Hindlimb muscle (tissue), 1 donor: ENCODE measurements at places on chromosomes 4 and X. TPM values are rescaled to one million over a fixed set of nuclear protein-coding genes. Genes with fewer than 3 reads are reported as not detected.

- DNase-seq, result no peak
These were observed 249.2 kb upstream of the GPRIN3 start for GRCh38 chr4:89556601-89557305.

- no peak for DNase-seq
These were observed 309.7 kb upstream of the TENM3 start for GRCh38 chr4:181933471-181933870.

MAGEB1 gene
- polyA plus RNA-seq, result not detected

DNA sequence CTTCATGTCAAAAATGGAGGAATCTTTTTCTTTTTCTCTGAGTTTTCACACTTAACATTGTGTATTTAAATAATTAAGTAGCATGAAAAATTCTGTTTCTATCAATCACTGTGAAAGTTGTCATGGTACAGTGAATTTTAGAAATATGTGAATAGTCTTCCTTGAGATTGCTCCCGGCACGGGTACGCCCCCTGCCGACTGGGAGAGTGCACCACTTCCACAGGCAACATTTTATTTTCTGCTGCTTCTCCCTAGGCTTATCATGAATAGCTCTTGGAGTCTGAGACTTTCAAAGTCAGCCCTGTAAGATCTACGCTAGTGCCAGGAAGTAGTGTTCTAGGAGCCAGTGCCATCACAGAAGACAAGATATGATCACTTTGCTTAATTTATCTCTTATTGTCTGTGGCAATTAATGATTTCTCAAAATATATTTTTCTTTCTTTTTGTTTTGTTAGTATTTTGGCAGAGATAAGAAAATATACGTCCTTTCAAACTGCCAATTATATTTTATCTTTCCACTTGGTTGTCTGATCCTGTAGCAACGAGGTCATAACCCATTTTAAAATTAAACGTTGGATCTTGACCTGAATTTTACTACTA lies 763.8 kb upstream of the AADAT start:
- DNase-seq, result peak; percentile 11

- no peak for DNase-seq
These were observed 66.4 kb downstream of the PRKG2 start for GRCh38 chr4:81148576-81148975.

- no peak for DNase-seq
These were observed 156.9 kb downstream of the SLIT2 start for GRCh38 chr4:20408611-20409010.

DNA sequence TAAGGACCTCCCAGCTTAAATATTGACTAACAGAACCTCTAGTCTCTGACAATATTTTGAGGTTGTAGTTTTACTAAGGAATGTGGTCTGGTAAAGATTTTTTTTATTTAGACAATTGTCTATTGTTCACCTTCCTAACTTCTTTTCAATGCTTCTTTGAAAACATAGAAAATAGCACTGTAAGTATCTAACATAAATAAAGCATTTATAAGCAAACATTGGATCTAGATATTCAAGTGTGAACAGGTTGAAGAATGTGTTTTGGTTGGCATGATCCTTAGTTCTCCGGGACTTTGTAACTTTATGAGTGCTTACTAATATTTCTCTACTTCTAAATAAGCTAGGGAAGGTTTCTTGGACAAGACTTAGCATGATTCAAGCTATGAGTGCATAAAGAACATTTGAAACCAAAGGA lies 285.4 kb upstream of the ARSJ start:
- no peak for DNase-seq

DNA sequence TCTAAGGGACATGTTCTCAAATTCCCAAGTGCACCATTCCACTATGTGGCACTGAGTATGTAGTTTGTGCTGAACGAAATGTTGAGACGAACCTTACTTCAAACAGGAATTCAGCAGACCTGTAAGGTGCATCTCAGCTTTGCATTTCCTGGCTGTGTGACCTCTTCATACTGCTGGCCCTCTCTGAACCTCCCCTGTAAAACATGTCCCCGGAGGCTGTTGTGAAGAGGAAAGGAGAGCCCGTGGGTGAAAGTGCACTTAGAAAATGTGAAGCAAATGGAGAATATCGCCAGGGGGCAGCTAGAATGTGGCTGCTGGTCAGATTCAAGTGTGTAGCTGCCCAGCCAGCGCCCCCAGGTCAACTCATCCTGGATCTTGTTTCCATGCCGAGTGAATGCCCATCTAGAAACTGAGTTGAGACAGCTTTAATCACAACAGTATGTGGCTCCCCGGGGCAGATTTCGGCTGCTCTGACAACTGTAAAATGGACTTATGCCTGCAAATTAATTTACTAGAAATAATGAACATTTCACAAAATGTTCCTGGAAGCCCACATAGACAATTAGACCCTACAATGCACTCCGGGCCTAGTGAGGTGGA lies 263.3 kb downstream of the EVC2 start:
- DNase-seq, result no peak

FRAS1 gene
- 4.6 TPM for polyA plus RNA-seq

DNA sequence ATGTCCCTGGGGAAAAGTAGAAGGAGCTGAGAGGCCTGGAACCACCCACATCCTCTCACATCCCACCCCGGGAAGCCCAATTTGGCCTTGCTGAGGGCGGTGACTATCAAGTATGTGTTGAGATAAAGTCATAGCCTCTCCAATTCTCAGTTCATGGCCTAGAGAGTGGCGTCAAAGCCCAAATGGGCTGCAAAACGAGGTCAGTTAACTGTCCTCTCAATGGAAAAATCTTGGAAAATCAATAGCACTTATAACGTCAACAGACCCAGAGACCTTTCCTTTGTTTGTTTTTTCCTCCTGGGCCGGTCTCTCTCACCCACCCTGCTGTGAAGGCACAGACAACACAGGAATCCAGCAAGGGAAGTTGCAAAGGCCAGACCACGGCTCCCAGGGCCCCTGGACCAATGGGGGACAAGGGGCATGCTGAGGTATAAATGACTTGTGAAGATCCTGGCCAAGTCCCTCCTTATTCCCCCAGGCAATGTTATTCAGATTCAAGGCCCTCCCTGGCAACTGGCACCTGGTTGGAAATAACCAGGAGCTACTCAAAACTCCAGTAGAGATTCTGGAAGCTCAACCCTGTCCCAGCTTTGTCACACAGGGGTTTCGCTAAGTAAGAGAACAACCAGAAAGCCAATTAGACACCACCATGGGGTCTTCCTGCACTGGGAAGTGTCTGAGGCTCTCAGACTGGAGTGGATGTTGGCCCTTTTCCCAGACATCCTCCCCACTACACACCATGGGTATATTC lies 38.6 kb downstream of the TSC22D3 start:
- DNase-seq, result no peak

PF4V1 gene
- polyA plus RNA-seq, result not detected

STOX2 gene
- 5.3 TPM for polyA plus RNA-seq

GLRA3 gene
- not detected for polyA plus RNA-seq

GRCh38 chr4:1612278-1613098 lies 71.6 kb downstream of the FAM53A start:
- DNase-seq, result no peak

GRCh38 chrX:45824471-45824870 lies 623.8 kb upstream of the DIPK2B start:
- DNase-seq, result no peak

- DNase-seq, result no peak
These were observed 42.1 kb downstream of the RHOH start for GRCh38 chr4:40238700-40239548.

DNA sequence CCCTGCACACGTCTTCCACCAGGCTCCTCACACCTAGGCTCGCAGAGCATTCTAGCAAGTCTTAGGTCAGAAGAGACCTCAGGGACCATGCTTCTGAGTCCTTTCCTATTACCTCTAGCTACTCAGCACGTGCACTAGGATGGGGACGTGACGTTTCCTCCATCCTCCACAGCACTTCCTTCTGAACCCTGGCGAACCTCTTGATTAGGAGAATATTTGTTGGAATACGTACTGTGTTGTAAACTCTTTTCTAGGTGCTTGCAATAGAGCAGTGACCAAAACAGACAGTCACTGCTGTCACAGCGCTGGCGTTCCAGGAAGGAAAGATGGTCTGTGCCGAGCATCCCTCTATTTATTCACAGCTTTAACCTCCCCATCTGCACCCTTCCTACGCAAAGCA lies 12.9 kb upstream of the TENM3 start:
- DNase-seq, result no peak

- no peak for DNase-seq
These were observed 259.8 kb downstream of the NR3C2 start for GRCh38 chr4:148182230-148182911.

DNA sequence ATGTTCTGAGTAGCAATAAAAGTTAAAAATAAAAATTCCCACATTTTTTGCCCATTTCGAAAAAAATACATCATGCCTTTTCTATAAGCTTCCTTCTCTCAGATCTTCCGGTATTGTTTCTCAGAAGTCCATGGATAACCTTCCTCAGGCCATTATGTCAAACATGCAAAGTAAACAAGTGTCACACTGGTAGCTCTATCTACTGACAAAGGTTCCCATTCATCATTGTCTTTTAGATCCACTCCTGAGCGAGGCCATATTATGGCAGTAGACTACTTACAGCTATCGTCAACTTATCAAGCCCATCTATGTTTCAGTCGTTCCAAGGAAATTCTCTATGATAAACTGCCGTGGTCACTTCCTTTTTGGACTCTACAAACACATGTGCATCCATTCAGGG lies 1068.2 kb downstream of the GLUD2 start:
- no peak for DNase-seq

FGFBP2 gene
- polyA plus RNA-seq, result not detected

SPP1 gene
- polyA plus RNA-seq, result 196 TPM

- DNase-seq, result no peak
These were observed 151.9 kb downstream of the CRLF2 start for GRCh38 chrX:1060562-1060960.

GRCh38 chr4:83785891-83786290 lies 250.0 kb downstream of the GPAT3 start:
- DNase-seq, result peak; percentile 11

GRCh38 chr4:182510836-182511235 lies 267.6 kb downstream of the TENM3 start:
- no peak for DNase-seq

ARHGAP36 gene
- polyA plus RNA-seq, result 522 TPM

DNA sequence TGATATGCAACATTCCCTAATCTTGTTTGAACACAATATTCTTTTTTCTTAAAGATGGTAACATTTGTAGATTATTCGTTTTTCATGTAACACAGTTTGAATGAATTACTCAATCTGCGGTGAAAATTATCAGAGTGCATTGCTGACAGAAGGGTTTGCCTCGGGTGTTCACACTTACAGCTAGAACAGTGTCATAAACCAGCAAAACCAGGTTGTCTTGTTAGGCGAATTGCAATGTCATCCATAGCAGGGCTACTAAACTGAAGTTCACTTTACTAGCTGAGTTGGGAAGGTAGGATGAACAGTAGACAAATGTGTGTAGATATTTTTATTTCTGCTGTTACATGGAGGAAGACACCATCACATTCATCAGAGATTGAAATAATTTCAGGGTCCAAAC lies 98.9 kb downstream of the SLC39A8 start:
- no peak for DNase-seq

GRCh38 chrX:108601276-108601675 lies 135.1 kb downstream of the IRS4 start:
- DNase-seq, result no peak

TMPRSS11A gene
- polyA plus RNA-seq, result 0.12 TPM

- DNase-seq, result no peak
These were observed 157.5 kb upstream of the ITM2A start for GRCh38 chrX:79524642-79525041.

FRG1 gene
- 34.3 TPM for polyA plus RNA-seq

GRCh38 chr4:133969202-133969848 lies 232.3 kb downstream of the PABPC4L start:
- peak; percentile 0 for DNase-seq

- DNase-seq, result no peak
These were observed 229.6 kb upstream of the DIAPH2 start for GRCh38 chrX:96455078-96455477.

DNA sequence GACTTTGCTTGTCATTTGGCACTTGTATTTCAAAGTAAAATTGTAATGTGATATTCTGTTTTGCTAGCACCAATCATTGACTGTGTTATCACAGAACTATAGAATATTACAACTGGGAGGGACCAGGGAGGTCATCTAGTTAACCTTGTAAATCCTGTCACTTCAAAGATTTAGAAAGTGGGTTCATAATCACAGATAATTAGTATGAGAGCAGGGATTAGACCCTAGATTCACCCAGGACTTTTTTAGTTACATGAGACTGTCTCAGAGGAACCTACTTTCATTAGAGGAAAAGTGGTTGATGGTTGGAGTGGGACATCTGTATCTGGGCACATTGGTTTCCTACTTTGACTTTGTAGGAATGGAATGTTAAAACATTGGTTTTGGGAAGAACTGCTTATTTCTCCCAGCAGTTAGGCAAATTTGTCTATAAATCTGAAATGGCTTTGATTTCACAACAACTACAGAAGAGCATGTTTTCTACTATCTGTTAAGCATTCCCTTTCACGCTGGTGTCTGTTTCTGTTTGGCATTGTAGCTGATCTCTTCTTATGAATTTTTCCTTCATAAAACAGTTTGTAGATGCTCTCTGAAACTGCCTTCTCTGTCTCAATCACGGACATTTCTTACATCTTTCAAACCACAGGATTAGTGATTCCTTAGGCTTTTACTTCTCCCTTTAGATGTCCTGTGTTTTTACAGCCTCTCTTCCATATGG lies 144.1 kb downstream of the DIPK2B start:
- DNase-seq, result no peak

DNA sequence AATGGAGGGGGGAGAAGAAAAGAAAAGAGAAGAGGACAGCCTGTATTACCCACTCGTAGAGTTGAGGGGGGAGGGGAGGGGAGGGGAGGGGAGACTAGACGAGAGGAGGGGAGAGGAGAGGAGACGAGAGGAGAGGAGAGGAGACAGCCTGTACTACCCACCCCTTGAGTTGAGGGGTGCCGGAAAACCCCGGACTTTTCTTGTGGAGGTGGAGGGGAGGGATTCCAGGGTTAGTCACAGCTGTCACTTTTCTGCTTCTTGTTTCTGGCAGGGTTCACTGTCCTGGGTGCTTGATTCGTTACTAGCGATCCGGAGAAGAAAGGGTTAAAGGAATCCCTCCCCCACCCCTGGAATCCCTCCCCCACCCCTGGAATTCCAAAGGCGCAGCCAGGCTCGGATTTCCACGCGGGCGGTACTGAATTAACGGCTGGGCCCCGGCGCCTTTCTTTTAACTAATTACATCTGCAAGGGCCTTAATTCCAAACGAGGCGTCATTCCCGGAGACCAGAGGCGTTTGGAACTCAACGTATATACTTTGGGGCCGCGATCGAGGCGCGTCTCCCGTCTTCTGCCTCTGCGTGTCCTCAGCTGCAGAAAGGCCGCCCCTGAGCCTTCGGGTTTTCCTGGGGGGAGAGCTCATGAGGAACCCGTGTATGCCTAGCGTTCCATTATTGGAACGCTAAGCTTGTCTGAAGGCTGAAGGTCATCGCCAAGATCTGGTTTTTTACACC lies 20.1 kb upstream of the CSF2RA start:
- peak; percentile 29 for DNase-seq
